ENCODE measurements at places on chromosomes 13 and 19.

DNA sequence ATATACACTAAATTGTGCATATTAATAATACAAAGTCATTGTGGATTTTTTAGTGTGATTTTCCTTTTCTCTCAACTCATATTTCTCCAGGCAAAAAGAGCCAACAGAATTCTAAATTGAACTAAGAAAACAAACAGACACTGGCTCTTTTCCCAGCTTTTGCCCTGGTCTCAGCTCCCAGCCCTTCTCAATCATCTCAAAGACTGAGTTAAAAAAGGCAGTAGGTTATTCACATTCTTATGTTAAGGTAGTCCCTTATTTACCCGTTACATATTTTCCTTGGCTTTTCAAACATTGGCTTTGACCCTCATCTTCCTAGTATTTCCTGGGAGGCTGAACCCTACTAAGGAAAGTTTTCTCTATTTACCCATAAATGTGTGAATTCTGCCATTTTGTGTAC is 753.6 kb downstream of the LIG4 start:
- DNase-seq, result peak; percentile 86

DNA sequence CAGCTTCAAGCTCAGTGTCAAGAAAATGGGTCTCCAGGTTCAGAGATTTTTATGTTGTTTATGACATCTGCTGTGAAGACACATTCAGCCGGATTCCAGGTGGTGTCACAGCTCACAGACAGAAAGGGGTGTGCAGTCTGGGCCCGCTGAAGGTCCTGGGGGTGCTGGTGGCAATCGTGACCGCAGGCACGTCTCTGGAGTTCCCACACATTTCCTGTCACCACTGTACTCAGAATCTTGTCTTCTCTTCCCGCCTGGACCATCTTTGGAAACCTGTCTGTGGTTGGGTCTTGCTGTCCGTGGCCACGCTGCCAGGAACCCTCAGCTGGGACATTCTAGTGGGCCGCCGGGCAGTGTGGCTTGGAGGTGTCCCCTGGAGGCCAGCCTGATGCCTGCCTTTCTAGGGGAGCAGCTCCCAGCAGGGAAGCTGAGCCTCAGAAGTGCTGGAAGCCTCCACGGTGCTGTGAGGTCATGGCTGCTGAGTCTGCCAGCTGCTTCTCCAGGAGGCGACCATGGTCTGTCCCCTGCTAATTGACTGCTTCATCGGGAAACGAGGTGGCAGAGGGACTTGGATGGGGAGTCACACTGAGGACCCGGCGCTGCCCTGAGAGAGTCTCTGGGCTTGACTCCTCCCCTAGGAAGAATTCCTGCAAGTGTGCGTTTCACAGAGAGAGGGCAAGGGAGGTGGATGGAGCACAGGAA is 3.7 kb downstream of the TEX29 start:
- DNase-seq, result no peak

GRCh38 chr13:22848539-22849052 is 332.2 kb upstream of the SGCG start:
- no peak for DNase-seq

GRCh38 chr13:64480672-64481071 is 2749.5 kb downstream of the PCDH9 start:
- peak; percentile 38 for DNase-seq

DNA sequence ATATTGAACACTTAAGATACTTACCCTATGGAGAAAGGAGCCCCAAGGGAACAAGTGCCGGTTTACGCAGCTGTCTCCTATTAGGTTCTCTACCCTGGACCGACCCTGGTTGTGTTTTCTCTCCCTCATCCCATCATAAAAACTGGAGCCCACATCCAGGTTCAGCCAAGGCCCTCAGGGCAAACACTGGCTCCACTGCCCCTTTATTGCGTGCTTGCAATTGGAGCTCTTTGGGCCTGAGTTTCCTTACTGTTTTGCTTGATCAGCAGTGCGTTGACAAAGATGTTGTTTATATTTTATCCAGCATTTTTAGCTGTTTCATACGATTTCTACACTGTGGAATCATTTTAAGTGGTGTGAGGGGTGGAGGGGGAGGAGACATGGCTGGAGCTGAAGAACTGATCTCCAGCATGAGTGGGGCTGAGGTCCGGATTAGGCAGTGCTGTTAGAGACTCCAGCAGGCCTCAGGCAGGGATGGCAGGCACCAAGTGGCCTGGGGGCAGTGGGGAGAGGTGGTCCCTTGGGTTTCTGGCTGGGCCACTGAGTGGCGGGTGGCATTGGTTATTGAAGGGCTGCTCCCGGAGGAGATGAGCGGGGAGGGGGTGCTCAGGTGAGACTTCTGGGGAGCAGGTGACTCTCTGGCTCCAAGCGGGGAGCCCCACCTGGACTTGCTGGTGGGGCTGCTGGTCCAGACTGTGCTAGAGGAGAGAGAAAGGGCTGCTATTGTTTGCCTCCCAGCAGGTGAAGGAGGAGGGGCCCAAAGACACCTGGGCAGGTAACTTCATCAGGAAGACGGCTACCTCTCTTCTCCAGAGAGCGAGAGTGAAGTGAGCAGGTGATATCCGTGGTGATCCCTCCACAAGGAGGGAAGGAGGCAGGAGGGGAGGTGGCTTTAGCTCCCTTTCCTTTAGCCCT is 62.4 kb upstream of the RNF113B start:
- no peak for DNase-seq

DNA sequence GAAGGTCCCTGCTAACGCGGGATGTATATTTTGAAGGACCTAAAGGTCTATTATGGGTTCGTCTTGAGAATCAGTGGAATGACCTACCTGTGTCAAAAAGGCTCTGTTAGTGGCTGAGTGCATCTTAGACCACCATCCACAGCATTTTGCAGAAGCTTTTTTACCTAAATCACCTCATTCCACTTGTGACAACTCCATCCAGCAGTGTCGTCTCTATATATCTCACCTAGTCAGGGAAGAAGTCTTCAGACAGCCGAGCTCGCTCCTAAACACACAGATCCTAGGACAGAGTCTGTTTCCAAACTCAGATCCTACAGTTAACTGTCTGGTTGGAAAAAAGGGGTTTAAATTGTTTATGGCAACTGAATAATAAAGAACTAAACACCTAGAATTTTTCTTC is 33.7 kb downstream of the COL4A1 start:
- no peak for DNase-seq
